ENCODE measurements at places on chromosomes 3 and 15.

DNA sequence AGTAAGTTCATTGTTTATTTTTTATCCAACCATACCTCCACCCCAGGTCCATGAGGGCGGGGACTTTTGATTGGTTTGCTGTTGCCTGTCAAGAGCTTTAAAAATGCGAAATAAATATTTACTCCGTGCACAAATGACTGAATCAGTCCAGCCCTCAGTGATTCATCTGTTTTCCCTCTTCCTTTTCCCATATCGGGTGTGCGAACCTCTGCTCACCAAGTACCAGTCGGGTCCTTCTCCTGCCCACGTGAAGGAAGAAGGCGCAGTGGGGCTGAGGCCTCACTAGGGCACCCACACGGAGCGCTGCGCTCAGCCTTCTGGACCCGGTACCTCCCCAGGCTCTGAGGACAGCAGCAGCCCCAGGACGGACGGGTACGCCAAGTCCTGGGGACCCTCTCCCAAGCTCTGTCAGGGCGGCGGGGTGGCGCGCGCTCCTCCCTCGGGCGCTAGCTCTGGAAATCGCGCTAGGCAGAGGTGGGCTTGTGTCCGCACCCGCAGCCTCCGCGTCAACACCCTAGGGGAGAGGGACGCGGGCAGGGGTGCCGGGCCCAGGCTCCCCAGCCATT is 70.5 kb upstream of the EPHB3 start:
- DNase-seq: no peak

- DNase-seq: no peak
Measured at GRCh38 chr15:27352136-27352535, 381.2 kb downstream of the GABRG3 start.

GRCh38 chr3:16122661-16123060 is 51.8 kb upstream of the GALNT15 start:
- DNase-seq: no peak

DNA sequence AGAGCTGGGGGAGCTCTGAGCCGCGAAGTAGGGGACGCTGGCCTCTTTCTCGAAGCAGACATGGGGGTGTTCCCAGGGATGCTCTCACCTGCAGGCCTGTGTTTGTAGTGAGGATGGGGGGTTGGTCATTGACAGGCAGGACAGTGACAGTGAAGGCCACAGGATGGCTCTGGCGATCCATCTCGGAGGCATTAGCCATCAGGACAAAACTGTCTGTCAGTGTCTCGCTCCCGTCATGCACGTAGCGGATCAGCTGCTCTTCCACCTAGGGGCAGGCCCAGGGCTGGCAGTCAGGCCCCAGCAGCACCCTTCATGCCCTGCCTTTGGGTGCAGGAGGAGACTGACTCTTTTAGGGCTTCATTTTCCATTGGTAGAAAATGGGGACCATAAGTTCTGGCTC is 28.0 kb downstream of the CSPG4 start:
- DNase-seq: no peak

DNA sequence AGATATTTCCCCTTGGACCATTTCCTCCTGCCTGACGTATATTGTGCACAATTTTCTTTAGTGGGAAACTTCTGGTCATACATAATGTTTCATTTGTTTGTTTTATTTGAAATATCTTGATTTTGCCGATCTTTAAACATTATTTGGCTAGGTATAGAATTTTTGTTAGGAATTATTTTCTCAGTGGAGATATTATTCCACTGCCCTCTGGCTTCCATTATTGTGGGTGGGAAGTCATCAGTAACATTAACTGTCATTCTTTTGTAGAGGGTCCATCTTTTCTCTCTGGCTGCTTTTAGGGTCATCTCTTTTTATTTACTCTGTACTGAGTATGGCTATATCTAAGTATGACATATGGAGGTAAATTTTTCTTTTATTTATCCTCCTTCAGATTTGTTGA is 135.5 kb upstream of the LIPC start:
- DNase-seq: no peak

GRCh38 chr3:170862618-170863374 is 7.2 kb downstream of the RPL22L1 start:
- no peak for DNase-seq

DNA sequence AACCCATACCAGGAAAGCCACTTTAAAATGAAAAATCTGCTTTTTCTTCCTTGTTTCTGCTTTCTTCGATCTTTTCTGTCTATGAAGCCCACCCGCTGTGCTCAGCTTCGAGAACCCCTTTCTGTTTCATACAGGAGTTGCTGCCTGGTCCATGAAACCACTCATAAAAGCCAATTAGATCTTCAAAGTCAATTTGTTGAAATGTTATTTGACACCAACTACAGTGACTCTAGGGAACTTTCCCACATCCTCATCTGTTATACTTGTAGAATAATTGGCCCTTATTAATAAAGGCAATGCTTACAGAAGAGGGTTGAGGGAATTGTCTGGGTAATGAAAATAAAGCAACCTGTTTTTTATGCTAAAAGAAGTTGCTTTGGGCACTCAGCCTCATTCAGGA is 523.6 kb downstream of the OCA2 start:
- DNase-seq: peak; percentile 59

GRCh38 chr15:63277893-63278456 is 570 bp downstream of the APH1B start:
- no peak for DNase-seq
